ENCODE measurements at places on chromosomes 1 and 21. TPM values are rescaled to one million over a fixed set of nuclear protein-coding genes. Genes with fewer than 3 reads are reported as not detected.

Gene CFHR3
- total RNA-seq: not detected

Gene PPM1J
- 1.6 TPM for total RNA-seq

Gene HSD3B1
- total RNA-seq: not detected

Gene OR2AJ1
- total RNA-seq: not detected

Gene HMGCS2
- not detected for total RNA-seq

Gene PDZK1IP1
- not detected for total RNA-seq

Gene PTPN22
- total RNA-seq: 1.7 TPM

Gene ANXA9
- 0.16 TPM for total RNA-seq

Gene ACOT11
- total RNA-seq: 6.8 TPM

Gene LRRC47
- total RNA-seq: 37.6 TPM

Gene MMEL1
- total RNA-seq: not detected

All from hair follicle dermal papilla cell (primary cell).